ENCODE measurements at places on chromosomes 13 and 19. TPM values are rescaled to one million over a fixed set of nuclear protein-coding genes. Genes with fewer than 3 reads are reported as not detected.

FPR3 gene
- total RNA-seq: not detected

PDX1 gene
- total RNA-seq: not detected

- no peak for DNase-seq
- peaks cover 14% of the 10 kb centered on the region for H3K36me3 ChIP-seq
- H3K4me1 ChIP-seq: peaks cover 40% of the 10 kb centered on the region
- peak overlapping the region; percentile 37 for H3K27ac ChIP-seq
- peak overlapping the region; percentile 77 for H3K4me3 ChIP-seq
Measured at GRCh38 chr13:27622102-27622820, 569 bp downstream of the POLR1D start.

DNA sequence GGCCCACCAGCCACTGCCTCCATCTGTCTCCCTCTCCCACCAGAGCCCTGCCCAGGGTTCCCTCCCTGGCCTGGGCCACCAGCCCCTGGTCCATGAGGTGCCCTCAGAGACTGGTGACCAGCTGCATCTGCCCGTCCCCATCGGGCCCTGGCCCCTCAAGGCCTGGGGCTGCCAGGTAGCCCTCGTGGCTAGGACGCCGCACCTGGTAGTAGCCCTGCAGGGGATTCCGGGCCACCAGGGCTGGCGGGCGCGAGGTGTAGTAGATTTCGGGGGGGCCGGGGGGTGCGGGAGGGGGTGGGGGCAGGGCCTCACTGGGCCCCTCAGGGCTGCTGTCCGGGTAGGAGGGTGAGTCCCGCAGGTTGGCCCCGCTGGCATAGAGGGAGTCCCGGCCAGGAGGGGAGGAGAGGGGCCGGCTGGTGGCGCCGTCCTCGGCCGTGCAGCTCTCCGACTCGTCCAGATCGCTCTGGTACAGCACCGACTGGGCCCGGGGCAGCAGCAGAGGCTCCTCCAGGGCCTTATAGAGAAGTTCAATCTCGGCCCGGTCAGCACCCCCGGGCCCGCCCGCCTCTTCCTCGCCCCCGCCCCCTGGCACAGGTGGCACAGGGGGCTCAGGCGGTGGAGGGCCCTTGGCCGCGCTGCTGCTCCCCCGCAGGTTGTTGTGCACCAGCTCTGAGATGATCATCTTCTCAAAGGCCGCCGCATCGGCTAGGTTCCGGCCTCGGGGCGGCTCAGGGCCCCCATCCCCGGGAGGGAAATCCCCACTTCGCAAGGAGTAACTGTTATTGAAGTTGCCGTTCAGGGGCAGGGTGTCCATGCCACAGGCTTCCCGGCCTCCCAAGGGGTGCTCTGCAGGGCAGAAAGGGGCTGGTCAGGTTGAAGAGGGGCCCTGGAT lies 14.6 kb upstream of the ASF1B start:
- H3K36me3 ChIP-seq: peaks cover 15% of the 10 kb centered on the region
- H3K4me1 ChIP-seq: peaks cover 40% of the 10 kb centered on the region
- no peak overlapping the region for H3K4me3 ChIP-seq
- H3K27me3 ChIP-seq: no peaks in the 10 kb centered on the region
- no peak for DNase-seq

ZNF254 gene
- total RNA-seq: 14.0 TPM

PRODH2 gene
- not detected for total RNA-seq

ZNF865 gene
- 12.0 TPM for total RNA-seq

GRCh38 chr19:47609906-47610894 lies 1.3 kb downstream of the BICRA start:
- peaks cover 21% of the 10 kb centered on the region for H3K36me3 ChIP-seq
- H3K4me3 ChIP-seq: peak overlapping the region; percentile 85
- H3K27ac ChIP-seq: no peak overlapping the region
- peaks cover 46% of the 10 kb centered on the region for H3K4me1 ChIP-seq

DNA sequence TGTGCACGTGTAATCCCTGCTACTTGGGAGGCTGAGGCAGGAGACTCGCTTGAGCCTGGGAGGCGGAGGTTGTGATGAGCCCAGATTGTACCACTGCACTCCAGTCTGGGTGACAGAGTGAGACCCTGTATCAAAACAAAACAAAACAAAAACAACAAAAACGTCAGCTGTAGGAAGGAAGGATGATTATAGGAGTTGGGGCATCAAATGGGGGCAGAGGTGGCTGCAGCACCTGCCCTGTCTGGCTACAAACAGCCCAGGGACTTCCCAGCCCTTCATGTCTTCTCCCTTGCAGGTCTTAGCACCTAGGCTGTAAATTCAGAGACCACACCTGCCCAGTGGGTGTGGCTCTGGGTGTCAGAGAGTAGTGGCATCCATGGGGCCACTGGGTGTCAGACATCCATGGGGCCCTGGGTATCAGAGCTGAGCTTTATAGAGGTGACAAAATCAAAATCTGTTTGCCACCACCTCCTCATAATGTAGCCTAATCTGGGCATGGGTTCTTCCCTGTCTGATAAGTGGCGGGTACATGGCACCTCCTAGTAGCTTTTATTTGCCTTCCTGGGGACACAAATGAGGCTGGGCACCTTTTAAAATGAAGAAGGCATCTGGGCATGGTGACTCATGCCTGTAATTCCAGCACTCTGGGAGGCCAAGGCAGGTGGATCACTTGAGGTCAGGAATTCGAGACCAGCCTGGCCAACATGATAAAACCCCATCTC lies 4.7 kb upstream of the B3GNT3 start:
- no peaks in the 10 kb centered on the region for H3K27me3 ChIP-seq
- no peak overlapping the region for H3K4me3 ChIP-seq
- peaks cover 22% of the 10 kb centered on the region for H3K36me3 ChIP-seq
- peaks cover 39% of the 10 kb centered on the region for H3K4me1 ChIP-seq
- DNase-seq: no peak

KPNA3 gene
- total RNA-seq: 17.3 TPM

NRTN gene
- 1.5 TPM for total RNA-seq

DNA sequence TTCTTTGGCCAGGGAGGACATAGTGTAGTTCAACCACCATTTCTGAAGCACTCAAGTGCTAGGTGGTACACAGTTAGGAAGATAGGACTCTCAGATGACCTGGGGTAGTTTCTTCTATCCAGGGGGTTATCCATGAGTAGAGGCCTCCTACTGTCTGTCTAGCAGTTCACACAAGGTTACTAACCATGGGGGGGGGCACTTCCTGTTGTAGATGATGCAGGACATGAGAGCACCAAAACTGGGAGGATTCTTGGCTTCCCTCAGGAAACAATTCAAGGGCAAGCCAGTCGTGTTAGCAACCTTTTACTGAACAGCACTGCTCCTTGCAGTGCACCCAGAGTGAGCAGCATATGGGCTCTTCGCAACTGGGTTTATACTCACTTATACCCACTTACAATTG lies 8.9 kb upstream of the TPP2 start:
- H3K36me3 ChIP-seq: no peaks in the 10 kb centered on the region
- no peak overlapping the region for H3K27ac ChIP-seq
- no peak overlapping the region for H3K4me3 ChIP-seq

PLIN4 gene
- not detected for total RNA-seq

GRCh38 chr19:3604227-3604986 lies 2.3 kb downstream of the TBXA2R start:
- no peak for DNase-seq
- peaks cover 40% of the 10 kb centered on the region for H3K4me1 ChIP-seq
- peaks cover 3% of the 10 kb centered on the region for H3K27me3 ChIP-seq
- no peak overlapping the region for H3K27ac ChIP-seq

KLF5 gene
- 10.8 TPM for total RNA-seq

GRCh38 chr19:38870612-38871011 lies 7.5 kb downstream of the RINL start:
- peak overlapping the region; percentile 55 for H3K4me3 ChIP-seq
- no peaks in the 10 kb centered on the region for H3K27me3 ChIP-seq
- H3K27ac ChIP-seq: peak overlapping the region; percentile 72
- no peak for DNase-seq
- peaks cover 38% of the 10 kb centered on the region for H3K36me3 ChIP-seq

ADPRHL1 gene
- 0.47 TPM for total RNA-seq

ILF3 gene
- total RNA-seq: 491 TPM

OVOL3 gene
- total RNA-seq: not detected

GRCh38 chr13:110397436-110398115 lies 90.5 kb downstream of the COL4A2 start:
- H3K27ac ChIP-seq: no peak overlapping the region
- DNase-seq: no peak
- no peak overlapping the region for H3K4me3 ChIP-seq
- H3K4me1 ChIP-seq: no peaks in the 10 kb centered on the region
- H3K36me3 ChIP-seq: no peaks in the 10 kb centered on the region

CAMSAP3 gene
- 0.25 TPM for total RNA-seq

DNA sequence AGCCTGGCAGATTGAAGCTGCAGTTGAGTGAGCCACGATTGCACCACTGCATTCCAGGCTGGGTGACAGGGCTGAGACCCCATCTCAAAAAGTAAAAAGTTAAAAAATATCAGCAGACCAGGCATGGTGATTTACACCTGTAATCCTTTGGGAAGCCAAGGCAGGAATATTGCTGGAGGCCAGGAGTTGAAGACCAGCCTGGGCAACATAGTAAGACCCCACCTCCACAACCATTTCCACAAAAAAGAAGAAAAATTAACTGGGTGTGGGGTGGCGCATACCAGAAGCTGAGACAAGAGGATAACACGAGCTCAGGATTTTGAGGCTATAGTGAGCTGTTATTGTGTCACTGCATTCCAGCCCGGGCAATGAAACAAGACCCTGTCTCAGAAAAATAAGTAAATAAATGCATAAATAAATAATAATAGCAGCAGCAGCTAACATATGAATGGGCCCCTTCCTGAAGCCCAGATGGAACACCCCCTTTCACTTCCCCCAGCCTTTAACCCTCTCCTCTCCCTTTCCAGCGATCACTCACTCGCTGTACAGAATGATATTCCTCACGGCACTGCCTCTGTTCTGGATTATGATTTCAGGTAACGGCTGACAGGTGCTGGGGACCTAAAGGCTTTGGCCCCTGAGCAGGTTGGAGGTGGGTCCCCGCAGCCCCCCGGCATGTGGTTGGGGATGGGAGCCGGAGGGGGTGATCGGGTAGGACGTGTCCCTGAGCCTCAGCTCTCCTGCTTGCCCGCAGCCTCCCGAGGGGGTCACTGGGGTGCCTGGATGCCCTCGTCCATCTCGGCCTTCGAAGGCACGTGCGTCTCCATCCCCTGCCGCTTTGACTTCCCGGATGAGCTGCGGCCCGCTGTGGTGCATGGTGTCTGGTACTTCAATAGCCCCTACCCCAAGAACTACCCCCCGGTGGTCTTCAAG lies 3.2 kb downstream of the MAG start:
- H3K27ac ChIP-seq: no peak overlapping the region
- no peak for DNase-seq
- H3K27me3 ChIP-seq: no peaks in the 10 kb centered on the region
- H3K4me3 ChIP-seq: no peak overlapping the region
- H3K36me3 ChIP-seq: no peaks in the 10 kb centered on the region

F10 gene
- not detected for total RNA-seq

DNA sequence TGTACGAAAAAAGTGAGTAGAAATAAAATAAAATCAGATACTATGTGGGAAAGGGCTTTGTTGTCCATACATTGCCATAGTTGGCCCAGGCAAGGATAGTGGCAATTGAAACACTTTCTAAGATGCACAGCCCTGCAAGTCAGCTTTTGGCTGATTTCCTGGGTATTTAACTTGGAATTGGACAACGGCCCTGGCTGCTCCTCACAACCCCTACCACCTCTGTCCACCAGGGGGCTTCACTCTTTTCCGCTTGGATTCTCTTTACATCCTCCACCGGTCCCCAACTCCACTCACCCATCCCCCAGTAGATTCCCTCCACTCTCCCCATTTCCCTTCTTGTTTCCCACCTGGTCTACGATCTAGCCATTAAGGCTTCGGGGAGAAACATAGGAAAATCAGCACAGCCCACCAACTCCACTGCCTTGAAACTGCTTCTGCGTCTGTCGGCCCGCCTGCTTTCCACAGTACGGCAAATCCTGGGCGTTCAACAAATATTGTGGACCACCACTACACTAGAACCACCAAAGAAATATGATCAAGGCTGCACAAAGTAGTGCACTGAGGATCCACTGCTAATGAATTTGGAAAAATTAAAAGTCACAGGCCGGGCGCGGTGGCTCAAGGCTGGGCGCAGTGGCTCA lies 48.6 kb upstream of the GTF3A start:
- peaks cover 3% of the 10 kb centered on the region for H3K4me1 ChIP-seq
- peaks cover 5% of the 10 kb centered on the region for H3K27me3 ChIP-seq
- no peak overlapping the region for H3K27ac ChIP-seq

GRCh38 chr13:91144054-91144453 lies 203.4 kb upstream of the MIR17HG start:
- no peak overlapping the region for H3K4me3 ChIP-seq
- H3K27me3 ChIP-seq: peaks cover 6% of the 10 kb centered on the region
- no peak for DNase-seq
- H3K36me3 ChIP-seq: no peaks in the 10 kb centered on the region
- no peaks in the 10 kb centered on the region for H3K4me1 ChIP-seq

Data from CD4-positive, alpha-beta T cell (primary cell).